NCI-H2081 (cell line): ENCODE measurements at places on chromosomes 5 and 9.

- DNase-seq: no peak
Measured at GRCh38 chr5:77640589-77641396, 2.3 kb upstream of the OTP start.

- DNase-seq: no peak
Measured at GRCh38 chr5:128966375-128966774, 1.1 kb downstream of the SLC27A6 start.

- no peak for DNase-seq
Measured at GRCh38 chr9:76912636-76913275, 6.8 kb upstream of the PRUNE2 start.

DNA sequence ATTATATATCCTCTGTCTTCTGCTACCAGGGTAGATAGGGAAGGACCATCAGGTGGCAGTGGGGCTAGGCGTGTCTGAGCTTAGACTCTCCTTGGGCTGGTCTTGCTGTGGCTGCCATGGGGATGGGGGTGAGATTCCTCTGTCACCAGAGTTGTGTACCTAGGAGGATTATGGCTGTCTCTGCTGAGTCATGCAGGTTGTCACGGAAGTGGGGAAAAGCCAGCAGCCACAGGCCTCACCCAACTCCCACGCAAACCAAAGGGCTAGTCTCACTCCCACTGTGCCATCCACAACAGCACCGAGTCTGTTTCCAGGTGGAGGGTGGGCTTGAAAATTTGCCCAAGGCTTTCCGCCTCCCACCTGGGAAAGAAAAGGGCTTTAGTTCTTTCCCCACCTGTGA lies 476.1 kb downstream of the CYLC2 start:
- no peak for DNase-seq

- no peak for DNase-seq
Measured at GRCh38 chr5:160480652-160481051, 59.0 kb downstream of the PTTG1 start.

DNA sequence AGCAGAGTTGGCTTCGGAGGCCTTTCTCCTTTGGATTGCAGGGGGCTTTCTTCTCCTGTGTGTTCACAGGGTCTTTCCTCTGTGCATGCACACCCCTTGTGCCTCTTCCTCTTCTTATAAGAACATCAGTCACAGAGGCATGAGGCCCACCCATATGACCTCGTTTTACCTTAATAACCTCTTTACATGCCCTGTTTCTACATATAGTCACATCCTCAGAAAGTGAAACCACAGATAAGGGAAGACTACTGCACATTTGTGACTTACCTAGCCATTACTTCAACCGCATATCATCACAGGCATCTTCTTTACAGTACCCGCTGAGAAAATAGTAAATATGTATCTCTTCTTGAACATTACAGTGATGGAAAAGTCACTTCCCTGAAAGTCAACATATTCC lies 204.9 kb upstream of the TARS1 start:
- DNase-seq: no peak

GRCh38 chr9:114131808-114132549 lies 23.4 kb upstream of the COL27A1 start:
- DNase-seq: no peak

GRCh38 chr9:85610074-85610860 lies 131.5 kb downstream of the AGTPBP1 start:
- peak; percentile 74 for DNase-seq

- DNase-seq: no peak
Measured at GRCh38 chr9:122031157-122031556, 62.0 kb downstream of the TTLL11 start.

GRCh38 chr9:127706836-127707241 lies at the start of gene CFAP157:
TSS of gene CFAP157 (plus strand) at chr9:127706988. CDS start at chr9:127707032, 44 bp downstream.
- peak; percentile 14 for DNase-seq

DNA sequence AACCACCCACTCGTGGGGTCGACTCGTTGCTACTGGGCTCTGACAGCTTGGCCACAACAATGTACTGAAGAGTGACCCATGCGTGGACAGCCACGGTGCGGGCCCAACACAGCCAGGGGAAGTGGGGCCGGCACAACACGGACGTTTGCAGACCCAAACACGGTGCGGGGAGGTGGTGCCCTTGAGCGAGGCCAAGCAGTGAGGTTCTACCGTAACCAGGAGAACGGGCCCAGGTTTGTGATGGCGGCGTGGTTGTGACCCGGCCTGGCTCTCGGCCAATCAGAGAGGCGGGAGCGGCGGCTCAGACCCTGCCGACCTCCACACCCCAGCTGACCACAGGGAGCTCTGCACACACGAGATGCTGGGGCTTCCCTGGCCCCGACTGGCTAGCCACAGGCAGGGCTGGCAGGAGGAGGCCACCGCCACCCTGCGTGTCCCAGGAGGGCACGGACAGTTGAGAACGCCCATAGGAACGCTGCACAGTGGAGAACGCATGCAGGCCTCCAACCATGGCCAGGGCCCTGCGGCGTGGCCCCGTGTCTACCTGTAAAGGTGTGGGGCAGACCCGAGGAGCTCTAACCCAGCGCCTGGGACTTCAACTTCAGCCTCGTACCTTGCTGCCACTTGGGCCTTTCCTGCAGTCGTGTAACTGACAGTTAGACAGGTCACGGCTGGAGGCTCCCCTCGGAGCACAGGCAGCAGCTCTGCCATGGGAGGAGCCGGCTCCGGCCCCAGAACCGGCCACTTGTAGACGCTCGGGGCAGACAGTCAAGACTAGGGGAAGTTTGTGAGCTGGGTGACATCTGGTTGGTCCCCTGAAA lies 13.7 kb downstream of the BRD3 start:
- DNase-seq: no peak

GRCh38 chr9:114057161-114057885 lies 20.8 kb downstream of the AMBP start:
- no peak for DNase-seq

DNA sequence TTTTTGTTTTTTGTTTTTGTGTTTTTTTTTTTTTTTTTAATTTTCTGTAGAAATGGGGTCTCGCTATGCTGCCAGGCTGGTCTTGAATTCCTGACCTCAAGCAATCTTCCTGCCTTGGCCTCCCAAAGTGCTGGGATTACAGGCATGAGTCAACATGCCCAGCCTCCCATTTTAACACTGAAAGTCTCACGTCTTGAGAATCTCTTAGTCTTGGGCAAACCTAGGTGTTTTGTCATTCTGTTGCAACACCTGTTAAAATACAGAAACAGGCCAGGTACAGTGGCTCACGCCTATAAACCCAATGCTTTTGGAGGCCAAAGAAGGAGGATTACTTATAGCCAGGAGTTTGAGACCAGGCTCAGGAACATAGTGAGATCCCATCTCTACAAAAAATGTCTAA lies 599.0 kb downstream of the TLR4 start:
- no peak for DNase-seq

GRCh38 chr5:122183098-122183787 lies 53.9 kb downstream of the ZNF474 start:
- no peak for DNase-seq
